ENCODE measurements at places on chromosomes 16 and 17.

- DNase-seq = peak; percentile 28
These were observed 10.2 kb downstream of the FLII start for GRCh38 chr17:18248300-18248731.

GRCh38 chr16:66869424-66869823 is 10.9 kb upstream of the PDP2 start:
- DNase-seq = no peak

DNA sequence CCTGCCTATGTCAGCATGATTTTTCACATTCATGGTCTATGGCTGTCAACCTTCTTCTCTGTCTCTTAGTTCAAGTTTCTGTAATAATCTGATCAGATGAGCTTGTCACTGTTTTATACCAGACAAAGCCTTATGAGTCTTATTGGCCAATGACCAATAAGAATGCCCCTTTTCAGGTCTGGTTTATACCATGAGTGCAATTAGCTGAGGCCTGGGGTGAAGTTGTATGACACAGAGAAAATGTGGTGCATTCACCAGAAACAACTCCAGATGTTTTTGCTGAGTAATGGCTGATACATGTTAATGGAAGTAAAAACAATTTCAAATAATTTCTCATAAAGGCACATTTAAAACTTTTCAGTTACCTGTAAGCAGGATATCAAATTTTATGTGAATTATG is 218.6 kb upstream of the CDH8 start:
- DNase-seq = no peak

DNA sequence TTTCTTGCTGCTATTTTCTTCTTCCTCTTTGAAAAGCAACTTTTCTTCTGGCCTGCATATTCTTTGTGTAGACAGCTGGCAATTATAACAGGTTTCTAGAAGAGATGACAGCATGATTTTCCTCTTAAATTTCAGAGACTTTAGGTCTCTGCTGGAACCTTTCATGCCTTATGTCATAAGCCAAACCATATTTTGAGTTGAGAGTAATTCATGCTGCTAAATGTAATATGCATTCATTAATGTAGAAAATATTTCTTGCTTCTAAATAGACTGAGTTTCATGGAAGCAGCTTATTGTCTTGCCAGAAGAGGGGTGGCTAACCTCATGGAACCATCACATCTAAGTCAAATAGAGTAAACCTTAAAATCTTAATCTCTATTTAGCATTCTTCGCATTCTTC is 25.9 kb upstream of the ABCA9 start:
- no peak for DNase-seq

DNA sequence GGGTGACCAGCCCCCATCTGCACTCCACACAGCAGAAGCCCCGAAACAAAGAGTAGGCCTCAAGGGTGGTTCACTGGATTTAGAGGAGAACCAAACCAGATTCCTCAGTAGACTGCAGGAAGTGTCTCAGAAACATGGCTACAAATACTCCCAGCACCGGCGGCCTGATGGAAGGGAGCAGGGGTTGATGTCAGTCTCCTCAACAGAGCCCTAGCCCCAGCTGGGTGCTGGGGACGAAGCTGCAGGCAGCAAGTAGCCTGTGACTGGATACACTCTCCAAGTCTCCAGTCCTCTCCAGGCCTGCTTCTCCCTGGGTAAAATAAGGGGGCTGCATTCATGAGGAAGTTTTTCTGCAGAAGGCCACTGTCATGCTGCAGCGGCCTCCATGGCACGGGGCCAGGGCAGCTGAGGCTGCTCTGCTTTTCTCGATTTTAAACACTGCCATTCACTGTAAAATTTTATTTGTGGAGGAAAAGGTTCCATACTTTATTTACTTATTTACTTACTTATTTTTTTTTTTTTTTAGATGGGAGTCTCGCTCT is 36.7 kb upstream of the SREBF1 start:
- DNase-seq = no peak

- DNase-seq = no peak
These were observed 846 bp downstream of the ITGB3 start for GRCh38 chr17:47254403-47254943.

GRCh38 chr17:48456589-48456988 is 26.6 kb upstream of the SKAP1 start:
- DNase-seq = no peak

DNA sequence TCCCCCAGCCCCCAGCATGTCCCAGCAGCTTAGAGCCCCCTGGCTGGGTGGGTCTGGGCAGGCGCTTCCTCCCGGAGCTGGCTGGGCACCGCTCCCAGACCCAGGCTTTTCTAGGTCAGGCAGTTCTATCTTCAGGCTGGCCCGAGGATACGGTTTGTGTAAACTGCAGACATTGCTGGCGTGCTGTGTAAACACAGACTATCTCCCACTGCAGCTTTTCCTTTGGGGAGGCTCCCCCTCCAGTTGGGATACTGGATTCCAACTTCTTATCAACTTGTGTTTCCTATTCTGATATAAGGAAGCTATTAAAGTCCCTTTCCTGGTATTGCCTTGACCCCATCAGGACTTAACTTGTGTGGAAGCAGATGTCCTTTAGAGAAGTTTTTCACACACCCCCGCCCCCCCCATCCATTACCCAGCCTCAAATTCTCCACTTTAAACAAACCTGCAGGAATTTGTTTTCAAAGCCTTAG is 18.3 kb upstream of the GNA13 start:
- DNase-seq = no peak

- no peak for DNase-seq
These were observed 21.1 kb downstream of the ETV4 start for GRCh38 chr17:43524945-43525575.

- no peak for DNase-seq
These were observed 170.6 kb upstream of the CIBAR2 start for GRCh38 chr16:85282842-85283241.

DNA sequence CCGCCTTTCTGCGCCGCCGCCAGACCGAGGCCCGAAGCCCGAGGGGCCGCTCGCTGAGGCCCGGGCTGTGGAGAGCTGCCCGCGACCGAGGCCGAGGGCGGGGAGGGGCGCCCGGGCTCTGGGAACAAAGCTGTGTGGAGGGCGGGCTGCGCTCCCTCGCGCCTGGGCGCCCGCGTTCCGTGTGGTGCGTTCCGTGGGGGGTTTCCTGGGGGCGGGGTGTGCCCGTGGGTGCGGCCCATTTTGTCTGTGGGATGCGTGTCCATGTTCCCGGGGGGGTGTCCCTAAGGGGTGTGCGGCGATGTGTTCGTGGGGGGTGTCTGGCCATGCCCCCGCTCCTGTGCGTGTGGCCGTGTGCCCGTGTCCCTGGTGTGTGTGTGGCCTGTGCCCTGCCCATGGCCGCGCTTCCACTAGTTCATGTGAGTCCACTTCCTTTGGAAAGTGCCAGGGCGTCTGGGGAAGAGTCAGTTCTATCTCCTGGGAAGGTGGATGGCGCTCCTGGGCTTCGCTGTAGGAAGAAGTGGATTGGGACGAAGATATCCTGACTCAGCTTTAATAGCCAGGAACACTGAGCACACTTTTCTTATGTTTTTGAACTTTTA is 520 bp downstream of the JPT2 start:
- peak; percentile 18 for DNase-seq

DNA sequence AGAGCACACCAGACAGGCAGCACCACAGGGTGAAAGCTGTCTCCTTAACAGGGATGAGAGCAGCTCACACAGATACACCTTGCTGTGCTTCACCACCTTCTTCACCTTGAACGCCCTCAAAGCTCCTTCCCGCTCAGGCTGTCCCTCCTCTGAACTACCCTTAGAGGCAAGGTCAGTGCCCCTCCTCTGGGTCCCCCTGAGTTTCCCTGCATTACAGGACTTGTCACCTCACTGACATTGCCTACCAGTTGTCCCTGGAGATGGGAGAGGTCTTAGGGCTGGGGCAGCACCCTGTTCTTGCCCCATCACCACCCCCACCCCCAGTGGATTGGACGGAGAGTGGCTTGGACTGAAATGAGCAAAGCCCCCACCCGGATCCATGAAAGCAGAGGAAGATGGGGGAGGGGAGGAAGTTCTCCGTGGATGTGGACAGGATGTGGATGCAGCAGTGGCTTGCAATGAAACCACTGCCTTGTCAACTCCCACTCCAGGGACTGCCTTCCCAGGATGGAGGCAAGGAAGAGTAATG is 73.2 kb upstream of the CDH5 start:
- DNase-seq = no peak

DNA sequence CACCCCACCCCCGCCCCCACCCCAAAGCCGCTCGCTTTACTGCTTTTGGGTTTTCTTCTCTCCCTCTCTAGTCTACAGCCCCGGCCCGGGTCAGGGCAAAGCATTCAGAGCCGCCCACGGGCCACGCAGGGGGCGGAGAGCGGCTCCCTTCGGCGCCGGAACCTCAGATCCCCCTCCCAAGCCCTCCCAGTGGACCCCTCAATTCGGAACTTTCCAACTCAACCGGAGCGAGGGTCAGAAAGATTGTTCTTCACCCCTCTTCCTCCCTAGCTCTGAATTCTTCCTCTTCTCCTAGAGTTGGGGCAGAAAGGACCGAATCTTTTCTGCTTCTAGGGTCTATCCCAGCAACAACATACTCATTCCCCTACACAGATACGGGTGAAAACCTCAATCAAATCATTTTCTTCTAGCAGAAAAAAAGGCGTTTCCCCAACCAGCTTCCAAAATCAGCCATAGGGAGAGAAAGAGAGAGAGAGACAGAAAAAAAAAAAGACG is 1.0 kb downstream of the HOXB2 start:
- DNase-seq = peak; percentile 31

- no peak for DNase-seq
These were observed 21.9 kb downstream of the SGSH start for GRCh38 chr17:80198144-80198661.

DNA sequence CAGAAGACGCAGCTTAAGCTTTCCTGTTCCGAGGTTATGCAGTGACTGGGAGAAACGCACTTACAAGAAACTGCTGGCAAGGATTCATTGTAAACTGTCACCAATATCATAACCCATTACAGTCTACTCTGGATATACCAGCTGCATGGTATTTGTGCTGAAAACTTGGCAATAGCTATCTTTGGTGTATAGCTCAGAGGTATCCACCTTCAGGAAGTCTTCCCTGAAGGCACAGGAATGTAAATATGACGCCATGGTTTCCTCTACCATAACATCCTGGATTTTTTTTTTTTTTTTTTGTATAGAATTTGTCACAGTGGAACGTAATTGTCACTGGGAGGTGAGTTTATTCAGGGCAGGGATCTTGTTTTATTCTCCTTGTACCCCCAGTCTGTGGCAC is 406.2 kb downstream of the GRIN2A start:
- no peak for DNase-seq

GRCh38 chr17:80777274-80777673 is 214.4 kb upstream of the CHMP6 start:
- DNase-seq = no peak

- DNase-seq = no peak
These were observed 236.7 kb downstream of the RBFOX3 start for GRCh38 chr17:79374087-79374689.

GRCh38 chr16:66569827-66570405 is 3.7 kb downstream of the CMTM1 start:
- no peak for DNase-seq

DNA sequence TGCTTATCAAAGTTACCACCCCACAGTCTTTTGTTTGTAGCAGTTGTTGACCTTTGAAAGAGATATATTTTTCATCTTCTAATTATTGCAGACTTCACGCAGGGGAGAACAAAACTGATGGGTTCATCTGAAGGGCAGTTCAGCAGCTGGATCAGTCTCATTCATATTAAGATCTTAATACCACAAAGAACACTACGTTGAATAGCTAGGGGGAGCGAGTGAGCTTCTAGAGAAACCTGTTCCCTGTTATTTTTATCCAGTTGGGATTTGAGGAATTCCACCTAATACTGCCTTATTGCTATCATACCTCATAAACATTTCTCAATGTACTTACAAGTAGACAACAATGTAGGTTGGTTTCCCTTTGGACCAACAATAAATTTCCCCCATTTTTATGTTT is 306.1 kb upstream of the KIF2B start:
- DNase-seq = no peak

GRCh38 chr17:7977805-7978204 is 24.6 kb upstream of the GUCY2D start:
- DNase-seq = no peak

- no peak for DNase-seq
These were observed 245.7 kb downstream of the FOXL1 start for GRCh38 chr16:86823888-86824671.

GRCh38 chr17:78396441-78397337 is 18.2 kb downstream of the PGS1 start:
- DNase-seq = no peak

- DNase-seq = no peak
These were observed 37.1 kb upstream of the MGAT5B start for GRCh38 chr17:76830987-76831715.

- no peak for DNase-seq
These were observed 756 bp downstream of the TAX1BP3 start for GRCh38 chr17:3667366-3668278.

DNA sequence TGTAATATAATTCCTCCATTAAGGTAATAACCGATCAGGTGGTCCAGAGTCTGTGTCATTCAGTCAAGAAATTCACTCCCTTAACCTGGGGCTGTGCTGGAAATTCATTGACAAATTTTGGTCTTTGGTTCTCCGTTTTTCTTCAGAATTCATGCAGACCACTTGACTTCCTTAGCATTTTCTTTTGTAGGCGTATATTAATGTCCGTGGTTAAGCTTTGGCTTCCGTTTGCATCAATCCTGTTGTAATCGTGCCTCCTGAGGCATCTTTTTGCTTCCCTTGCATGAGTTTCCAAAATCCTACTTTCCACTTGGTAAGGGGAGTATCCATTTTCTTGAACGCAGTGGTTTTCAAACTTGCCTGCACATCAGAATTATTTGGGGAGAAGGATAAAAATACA is 9.0 kb downstream of the LRRC37B start:
- DNase-seq = no peak

DNA sequence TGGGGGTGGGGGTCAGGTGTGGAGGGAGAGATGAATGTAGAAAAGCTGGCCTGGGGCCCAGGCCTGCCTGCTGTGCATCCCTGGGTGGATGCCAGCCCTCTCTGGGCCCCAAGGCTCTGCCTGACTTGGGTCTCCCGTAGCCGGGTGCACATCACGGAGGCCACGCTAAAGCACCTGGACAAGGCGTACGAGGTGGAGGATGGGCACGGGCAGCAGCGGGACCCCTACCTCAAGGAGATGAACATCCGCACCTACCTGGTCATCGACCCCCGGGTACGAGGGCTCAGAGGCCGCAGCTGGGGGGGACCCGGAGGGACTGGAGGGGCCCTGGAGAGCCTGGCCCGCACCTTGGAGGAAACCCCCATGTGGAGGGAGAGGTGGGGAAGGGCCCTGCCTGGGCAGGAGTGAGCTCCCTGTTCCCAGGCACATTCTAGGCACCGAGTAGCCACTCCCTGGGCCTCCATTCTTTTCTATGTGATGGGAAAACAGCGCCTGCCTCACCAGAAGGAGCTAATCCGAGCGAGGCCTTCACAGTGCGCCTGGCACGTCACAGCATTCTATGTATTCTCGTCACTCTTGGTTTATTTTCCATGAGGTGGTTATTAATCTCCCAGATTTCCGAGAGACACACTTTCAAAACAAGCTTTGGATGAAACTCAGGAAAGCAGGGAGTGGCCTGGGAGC is 34.7 kb downstream of the ADCY7 start:
- no peak for DNase-seq

GRCh38 chr17:2222301-2222700 is 81.3 kb downstream of the SMG6 start:
- DNase-seq = no peak

Data from activated CD4-positive, CD25-positive, alpha-beta regulatory T cell (primary cell).